ENCODE measurements at places on chromosomes 2 and 18.

DNA sequence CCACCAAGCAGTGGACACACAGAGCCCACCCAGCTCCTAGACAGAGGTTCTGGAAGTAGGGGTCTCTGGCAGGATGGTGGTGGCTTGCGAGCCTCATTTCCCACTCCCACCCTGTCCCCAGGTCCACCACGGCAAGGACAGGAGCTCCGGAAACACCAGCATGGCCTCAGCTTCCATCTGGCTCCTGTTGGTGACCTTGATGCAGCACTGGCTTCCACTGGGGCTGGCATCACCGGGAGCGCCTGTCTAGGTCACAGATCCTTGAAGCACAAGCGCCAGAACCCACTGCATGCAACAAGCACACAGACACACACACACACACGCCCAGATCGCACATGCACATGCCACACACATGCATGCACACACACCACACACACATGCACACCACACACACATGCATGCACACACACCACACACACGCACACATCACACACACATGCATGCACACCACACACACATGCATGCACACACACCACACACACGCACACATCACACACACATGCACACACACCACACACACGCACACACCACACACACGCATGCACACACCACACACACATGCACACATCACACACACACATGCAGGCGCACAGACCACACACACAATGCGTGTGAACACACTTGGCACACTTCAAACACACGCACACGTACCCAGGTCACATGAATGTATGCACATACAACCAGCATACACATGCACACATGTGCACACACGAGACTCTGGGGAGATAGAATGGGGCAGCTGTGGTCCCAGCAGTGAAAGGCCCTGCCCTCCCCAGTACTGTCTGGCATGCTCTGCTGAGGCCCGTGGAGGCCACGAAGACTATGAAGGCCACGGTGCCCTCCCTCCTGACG, 63.7 kb downstream of the TWIST2 start:
- DNase-seq: no peak

DNA sequence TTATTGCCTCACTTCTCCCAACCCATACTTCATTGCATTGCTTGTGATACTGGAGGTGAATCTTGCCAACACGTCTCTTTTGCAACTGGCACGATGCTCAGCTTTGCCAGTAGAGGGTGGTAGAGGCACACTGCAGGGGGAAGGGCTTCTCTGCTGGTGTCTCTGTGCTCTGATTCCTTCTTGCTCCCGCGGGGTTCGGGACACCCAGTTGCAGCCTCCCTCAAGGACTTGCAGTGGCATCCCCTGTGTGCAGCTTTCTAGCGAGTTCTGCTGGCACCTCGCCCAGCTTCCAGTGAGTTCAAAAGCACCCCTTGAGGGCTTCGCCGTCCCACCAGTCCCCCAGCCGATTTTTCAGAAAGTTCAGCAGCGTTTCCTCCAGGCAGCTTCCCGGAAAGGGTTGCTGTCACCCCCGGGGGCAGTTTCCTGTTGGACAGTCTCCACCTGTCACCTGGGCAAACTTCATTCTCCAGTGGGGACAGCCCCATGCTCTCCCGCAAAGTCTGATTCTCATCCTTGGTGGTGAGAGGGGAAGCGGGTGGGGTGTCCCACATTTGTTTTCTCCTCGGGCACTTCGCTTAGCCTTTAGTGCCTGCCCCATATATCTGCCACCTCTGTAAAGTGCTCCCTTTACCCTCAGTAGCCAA, 35.4 kb upstream of the EN1 start:
- peak; percentile 80 for DNase-seq

DNA sequence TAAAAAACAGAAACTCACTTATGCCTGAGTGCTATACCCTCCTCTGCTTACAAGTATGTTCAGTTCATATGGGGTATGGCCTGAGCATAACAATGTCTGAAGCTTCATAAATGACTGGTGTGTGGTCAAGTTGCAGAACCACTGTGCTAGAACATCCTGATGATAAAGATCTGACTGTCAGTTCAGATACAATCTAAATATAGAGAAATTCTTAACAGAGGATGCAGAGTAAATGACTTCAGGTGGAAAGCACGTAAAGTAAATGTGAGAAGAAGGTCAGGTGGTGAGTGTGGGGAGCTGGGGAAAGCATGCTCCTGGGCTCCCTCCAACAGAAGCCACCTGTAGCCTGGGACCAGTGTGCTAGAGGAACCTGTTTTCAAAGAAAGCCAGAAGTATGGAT, 926.2 kb downstream of the TSN start:
- no peak for DNase-seq

DNA sequence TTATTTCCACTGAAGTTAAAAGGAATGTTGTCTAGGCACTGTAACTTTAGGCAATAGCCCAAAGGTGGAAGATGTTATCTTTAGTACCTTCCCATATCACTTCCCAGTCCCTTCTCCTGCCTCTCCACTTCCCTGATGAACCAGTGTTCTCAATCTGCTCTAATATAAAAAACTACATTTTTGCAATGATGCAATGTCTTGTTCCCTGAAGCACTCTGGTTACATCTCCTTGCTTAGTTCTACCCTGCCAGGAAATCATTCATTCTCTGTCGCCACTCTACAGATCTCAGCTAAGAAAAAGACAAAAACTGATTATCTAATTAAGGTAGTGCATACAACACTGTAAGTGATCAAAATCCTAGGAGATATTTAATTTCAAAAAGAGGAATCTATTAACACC, 71.3 kb downstream of the BAZ2B start:
- no peak for DNase-seq

DNA sequence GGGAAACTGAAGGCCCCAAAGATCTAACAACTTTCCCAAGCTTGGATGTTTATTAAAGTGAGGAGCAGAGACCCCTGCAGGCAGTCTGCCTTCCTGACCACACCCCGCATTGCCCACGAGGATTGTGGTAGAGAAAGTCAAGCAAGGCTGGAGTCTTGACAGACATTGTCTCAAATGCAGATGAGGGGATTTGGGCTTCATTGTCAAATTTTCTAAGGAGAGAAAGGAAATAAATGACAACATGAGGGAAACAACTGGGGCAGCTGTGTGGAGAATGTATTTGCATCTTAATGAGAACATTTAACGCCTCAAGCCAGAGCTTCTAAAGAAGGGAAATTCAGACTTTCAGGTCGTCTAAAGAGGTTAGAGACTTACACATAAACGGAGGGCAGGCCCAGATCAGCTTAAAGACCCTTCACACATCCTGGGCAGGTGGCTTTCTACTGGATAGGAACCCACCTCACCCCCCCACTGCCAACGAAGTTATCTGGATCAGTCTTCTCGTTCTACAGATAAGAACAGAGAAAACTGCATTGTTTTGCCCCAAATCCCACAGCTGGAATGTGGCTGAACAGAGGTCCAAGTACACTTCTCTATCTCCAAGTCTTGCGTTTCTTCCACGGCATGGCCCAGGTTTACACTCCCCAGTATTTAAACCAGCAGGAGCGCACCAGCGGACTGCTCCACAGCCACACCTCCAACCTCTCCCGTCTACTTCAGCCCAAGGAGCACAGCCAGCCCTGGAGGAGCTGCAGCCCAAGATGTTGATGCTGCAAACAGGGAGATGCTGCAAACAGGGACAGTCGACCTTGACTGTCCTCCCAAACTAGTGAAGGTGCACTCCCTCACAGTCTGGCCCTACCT, 16.2 kb upstream of the SCG2 start:
- DNase-seq: no peak

DNA sequence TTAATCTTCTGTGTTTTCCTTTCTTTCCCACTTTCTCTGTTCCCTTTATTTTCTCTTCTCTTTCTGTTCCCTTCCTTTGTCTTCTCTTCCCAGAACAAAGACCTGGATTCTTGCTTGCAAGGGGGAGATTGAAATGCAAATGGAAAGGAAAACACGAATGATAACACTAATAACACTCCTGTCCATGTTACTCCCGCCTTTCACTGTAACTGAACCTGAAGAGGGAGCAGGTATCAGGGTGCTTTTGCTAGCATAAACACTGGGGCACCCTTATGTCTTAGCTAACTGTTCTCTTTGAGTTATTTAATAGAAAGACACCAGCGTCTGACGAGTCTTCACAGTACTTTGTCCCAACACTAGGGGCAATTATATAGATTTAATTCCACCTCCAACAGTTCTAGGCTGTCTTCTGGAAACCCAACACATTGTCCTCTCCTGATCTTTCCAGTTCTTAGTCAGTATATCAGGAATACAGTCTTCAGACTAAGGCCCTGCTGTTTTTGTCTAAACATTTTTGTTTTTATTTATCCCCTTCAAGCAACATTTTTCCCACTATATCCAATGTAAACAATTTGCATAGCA, 99.2 kb downstream of the PTPRM start:
- no peak for DNase-seq

DNA sequence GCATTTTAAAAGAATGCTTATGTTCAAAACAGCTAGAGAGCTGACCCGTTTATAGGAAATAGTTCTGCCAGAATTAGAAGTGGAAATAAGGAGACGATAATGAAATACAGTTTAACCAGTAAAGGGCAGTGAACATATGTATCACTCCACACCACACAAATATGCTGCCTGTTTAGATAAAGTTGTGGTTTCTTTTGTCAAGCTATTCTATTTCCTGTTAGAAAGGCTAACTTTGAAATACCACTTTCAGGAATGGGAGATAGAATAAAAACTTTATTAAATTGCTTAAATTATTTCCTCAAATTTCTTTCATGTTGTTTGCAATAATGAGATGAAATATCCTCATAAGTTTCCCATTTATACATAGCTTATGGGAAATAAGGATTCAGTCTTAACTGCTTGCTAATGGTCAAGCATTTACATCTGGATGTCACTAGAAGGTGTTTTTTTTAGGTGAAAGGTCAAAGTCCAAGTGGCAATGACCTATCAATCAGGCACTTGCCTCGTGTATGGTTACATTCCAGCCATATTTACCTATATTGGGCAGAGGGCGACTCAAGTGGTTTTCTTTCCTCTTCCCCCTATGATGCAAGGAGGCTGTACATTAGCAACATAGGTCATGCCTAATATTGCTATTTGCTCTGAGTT, 148.9 kb downstream of the ZEB2 start:
- DNase-seq: no peak

- peak; percentile 55 for DNase-seq
Measured at GRCh38 chr18:961644-962355, 57.1 kb downstream of the ADCYAP1 start.

- DNase-seq: no peak
Measured at GRCh38 chr2:186979439-186980116, 130.6 kb upstream of the ZSWIM2 start.

- DNase-seq: no peak
Measured at GRCh38 chr18:79379931-79380815, 15.6 kb upstream of the NFATC1 start.
